ENCODE measurements at places on chromosomes 13 and 19.

DNA sequence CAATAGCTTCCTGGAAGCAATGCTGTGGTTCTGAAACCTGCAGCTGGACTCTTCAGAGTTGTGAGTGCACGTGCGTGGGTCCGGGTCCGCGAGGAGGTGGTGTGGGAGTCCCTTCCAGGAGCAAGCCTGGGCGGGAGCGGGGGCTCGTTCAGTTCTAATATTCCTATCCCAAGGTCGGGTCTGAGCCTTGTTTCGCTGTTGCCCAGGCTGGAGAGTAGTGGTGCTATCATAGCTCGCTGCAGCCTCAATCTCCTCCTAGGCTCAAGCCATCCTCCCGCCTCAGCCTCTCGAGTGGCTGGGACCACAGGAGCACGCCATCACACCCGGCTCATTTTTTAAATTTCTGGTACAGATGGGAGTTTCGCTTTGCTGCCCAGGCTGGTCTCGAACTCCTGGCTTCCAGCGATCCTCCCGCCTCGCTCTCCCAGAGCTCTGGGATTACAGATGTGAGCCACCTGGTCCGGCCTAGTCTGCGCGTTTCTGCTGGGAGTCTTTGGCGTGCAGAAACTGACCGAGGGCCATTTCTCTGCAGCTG is 625 bp downstream of the ZFP82 start:
- no peak for DNase-seq

GRCh38 chr19:5424192-5424973 is 30.8 kb upstream of the ZNRF4 start:
- DNase-seq, result no peak

- no peak for DNase-seq
Measured at GRCh38 chr19:2613507-2614295, 88.8 kb downstream of the GNG7 start.

- DNase-seq, result no peak
Measured at GRCh38 chr19:16527334-16527935, 14.8 kb downstream of the CHERP start.

GRCh38 chr13:98577836-98578285 is 954 bp upstream of the STK24 start:
- DNase-seq, result no peak

DNA sequence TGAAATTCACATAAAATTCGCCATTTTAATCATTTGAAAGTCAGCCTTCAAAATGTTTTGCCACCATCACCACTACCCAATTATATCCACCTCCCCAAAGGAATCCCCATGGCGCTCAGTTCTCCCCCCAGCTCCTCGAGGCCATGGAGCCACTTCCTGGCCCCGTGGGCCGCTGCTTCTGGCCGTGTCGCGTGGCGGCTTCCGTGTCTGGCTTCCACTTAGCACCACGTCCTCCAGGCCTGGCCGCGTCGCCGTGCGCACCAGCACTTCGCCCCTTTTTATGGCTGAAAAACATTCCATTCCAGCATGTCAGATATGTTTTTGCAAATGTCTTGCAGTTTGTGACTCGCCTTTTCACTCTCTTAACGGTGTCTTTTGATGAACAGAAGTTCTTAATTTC is 46.7 kb upstream of the DCUN1D2 start:
- no peak for DNase-seq

GRCh38 chr19:32172566-32173160 is 172.7 kb upstream of the ZNF507 start:
- DNase-seq, result no peak

DNA sequence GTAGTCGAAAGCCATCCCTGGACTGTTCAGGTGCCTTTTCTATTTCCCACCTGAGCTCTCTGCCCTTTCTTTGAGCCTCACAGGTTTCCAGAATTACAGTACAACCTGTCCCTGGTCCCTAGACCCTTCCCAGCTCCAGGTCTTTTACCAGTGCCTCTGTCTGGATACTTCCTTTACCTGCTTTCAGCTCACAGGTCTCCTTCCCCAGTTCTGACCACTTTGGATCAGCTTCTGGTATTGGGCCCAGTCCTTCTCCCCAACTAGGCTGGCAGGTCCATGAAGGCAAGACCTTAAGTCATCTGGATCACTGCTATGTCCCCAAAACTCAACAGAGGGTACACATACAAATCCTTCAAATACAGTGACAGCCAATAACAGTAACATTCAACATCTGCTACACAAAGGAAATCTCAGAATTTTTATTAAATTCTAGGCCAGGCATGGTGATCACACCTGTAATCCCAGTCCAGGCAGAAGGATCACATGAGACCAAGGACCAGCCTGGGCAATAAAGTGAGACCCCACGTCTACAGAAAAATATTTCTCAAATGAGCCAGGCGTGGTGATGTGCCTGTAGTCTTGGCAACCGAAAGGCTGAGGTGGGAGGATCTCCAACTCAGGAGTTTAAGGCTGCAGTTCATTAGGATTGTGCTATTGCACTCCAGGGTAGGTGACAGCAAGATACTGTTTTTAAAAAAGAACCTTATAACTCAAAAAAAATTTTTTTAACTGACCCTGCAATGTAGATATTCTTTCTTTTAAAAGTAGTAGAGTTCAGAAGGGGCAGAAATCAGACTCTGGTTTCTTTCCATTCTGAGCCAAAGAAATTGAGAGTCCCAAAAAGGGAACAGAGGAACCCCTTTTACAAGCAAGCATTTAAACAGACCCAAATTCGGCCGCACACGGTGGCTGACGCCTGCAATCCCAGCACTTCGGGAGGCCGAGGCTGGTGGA is 1.3 kb downstream of the RPS16 start:
- no peak for DNase-seq

DNA sequence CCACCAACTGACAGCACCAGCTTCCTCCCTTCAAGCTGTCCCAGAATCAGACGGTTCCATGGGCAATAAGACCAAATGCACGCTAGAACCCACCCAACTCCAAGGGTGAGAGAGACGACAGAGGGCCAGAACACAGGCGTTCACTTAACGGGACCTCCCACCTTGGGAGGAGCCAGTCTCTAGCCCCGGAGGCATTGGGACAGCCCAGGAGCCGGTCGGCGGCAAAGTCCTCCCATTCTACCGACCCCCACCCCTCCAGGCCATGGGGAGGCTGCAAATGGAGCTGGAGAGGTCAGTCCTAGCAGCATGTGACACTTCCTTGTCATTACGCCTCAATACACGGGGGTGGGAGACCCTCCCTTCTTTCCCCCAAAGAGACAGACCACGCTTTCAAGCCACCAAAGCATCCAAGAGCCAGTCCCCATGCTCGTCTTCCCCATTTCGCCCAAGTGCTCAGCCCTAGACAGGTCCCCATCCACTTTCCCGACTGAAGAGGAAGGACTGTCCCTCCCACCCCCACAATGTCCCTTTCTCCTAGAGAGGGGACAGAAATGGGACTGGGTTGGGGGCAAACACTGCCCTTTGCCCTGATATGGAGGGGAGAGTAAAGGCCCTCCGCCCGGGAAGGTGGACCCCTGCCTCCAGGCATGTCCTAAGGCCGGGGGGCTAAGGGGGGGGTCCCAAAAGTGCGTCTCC is 964 bp downstream of the KHSRP start:
- no peak for DNase-seq

DNA sequence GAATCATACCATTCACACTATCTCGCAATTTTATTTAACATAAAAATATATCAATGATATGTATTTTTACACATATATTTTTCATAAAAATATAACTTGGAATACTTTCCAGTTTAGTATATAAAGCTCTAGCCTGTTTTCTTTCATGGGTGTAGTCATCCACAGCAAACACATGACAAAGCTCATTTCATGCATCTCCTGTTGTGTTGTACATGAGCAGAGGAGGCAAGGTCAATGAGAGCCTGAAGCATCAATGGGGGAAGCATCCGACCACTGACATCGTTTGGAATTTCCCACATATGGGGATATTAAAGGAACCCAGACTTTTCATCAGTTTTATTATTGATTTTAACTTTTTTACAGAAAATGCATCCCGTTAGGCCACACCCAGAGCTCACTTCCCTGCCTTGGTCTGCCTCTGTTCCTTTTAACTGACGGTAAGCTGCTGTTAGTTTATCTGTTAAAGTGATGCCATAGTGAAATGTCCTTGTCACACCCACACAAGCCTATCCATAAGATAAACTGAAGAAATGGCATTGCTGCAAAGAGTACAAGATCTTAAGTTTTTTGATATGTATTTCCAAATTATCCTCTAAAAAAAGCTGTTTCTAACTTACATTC is 44.0 kb downstream of the MIPEP start:
- no peak for DNase-seq

DNA sequence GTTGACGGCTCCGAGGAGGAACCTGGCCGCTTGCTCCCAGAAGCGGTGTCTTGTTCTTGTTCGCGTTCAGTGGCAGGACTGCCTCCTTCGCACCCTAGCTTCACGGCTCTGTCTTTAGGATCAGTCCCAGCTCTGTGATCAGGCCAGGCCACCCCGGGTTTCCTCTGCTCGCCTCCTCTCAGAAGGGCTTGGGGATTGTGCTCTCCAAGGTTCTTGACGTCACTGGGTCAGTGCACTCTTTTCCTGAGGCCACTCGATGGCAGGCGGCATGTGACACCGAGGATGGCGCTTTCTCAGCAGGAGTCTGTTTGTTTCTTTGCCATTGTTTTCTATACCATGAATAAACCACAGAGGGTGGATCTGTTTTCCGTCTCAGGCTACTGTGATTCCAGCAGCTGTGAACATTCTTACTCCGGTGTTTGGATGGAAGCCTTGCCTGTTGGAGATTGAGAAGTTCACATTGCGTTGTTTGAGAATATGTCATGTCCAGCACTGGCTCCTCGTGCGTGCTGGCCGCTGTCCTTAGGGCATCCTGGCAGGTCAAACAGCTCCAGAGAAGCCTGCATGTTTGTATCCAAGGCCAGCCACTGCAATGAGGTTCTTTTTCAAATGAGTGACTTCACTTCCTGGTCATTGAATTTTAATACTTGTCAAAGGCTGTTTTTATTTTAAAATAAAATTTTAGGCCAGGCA is 44.5 kb downstream of the SLC7A9 start:
- no peak for DNase-seq

- no peak for DNase-seq
Measured at GRCh38 chr13:77047649-77048343, 20.8 kb upstream of the FBXL3 start.

- DNase-seq, result no peak
Measured at GRCh38 chr13:109154966-109155761, 525.8 kb downstream of the MYO16 start.

DNA sequence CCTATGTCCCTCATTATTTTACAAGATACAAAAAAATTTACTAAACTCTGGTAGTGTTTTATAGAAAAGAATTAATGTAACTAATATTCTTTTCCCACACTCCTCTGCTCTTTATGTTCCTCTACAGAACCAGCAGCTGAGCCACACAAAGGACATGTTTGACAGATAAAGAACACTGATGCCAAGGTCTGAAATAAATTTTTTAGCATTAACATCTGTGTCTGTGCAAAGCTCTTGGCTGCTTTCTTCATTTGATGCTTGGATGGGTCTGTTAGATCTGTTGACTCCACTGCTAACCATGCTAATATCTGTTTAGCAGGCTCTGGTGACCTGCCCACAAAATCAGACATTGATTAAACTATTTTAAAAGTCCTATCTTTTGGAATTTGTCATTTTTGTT is 2363.8 kb downstream of the PCDH9 start:
- DNase-seq, result no peak

DNA sequence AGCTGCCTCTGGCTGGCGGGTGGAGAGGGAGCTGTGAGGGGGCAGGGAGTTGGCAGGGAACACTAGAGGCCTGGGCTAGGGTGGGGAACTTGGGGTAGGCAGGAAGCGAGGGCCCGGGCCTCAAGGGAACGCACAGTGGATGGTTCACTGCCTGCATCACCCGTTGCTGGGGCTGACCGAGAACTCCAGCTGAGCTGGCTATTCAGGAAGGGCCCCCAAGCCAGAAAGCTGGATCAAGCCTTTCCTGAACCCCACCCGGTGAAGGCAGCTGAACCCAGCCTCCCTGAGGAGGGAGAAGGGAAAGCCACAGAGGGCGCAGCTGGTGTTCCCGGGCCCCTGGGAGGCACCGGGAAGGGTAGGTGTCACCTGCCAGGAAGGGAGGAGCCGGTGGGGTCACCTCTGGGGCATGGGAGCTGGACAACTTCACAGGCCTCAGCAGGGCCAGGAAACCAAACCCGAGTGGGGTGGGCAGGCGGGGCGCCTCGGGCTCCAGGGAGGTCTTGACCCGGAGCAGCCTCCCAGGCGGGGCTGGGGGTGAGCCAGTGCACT is 13.9 kb downstream of the PALM start:
- no peak for DNase-seq

DNA sequence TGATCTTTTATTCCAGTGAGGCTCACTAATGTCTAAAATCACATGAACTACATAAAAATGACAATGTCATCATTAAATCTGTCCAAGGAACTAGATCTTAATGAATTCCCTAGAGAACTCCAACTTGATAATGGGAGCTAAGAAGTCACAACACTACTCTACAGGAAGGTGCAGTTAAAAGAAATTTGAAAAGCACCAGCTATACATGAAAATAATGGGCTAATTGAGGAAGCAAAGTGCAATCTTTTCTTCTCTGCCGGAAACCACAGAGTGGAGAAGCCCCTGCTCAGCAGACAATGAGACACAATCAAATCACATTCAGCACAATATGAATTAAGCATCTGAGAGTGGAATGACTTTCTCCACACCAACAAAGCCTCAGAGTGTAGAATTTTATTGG is 261.7 kb downstream of the LHFPL6 start:
- DNase-seq, result no peak

DNA sequence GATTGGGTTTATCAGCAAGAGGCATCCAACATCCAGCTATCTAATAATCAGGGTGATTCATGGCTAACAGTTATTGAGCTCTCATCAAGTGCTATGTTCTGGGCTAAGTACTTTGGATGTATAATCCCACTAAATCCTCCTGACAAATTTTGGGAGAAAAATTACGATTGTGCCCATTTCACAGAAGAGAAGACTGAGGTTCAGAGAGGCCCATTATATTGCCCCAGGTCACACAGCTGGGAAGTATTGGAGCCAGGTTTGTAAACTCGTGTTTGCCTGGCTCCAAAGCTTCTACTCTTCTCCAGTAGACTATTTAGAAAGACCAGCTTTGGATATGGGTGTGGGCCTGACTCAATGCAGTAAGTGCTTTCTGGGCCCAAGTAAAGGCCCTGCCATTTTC is 20.9 kb upstream of the CALM3 start:
- no peak for DNase-seq

- DNase-seq, result no peak
Measured at GRCh38 chr13:110850840-110851239, 64.0 kb downstream of the ANKRD10 start.

GRCh38 chr13:25466880-25467279 is 95.1 kb downstream of the ATP8A2 start:
- DNase-seq, result no peak

DNA sequence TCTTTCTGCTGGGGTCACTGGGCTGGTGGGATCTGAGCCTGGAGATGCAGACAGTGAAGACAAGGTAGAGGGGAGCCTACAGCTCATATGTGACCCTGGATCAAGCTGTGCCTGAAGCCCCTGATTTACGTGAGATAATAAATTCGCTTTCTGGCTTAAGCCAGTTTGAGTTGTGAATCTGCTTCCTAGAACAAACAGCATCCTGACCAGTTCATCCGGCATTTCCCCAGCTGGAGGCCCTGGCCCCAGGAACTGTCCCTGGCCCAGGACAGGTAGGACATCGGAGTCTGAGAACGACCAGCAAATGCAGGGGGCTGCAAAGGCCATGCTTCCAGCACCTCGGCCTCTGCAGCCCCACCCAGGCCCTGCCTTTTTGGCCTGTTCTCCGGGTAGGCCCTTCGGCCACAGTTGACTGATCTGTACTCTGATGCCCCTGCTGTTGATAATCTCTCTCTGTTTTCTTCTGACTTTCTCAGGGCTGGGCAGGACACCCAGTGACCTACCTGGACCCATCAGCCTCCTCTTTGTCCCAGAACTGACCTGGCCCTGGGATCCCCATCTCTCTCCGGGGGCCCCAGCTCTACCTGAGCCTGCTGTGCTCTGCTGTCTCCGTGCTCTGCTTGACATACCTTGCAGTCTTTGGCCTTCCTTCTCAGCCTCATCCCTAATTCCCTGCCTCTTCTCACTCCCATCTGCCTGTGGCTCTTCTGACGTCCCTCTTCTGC is 9.5 kb upstream of the VSIG10L start:
- DNase-seq, result no peak

All from stimulated activated CD8-positive, alpha-beta memory T cell treated with anti-CD3 and anti-CD28 coated beads, Interleukin-7, amount 100 ng/mL, for 1 hour (primary cell).